ENCODE measurements at places on chromosomes 3 and 15.

DNA sequence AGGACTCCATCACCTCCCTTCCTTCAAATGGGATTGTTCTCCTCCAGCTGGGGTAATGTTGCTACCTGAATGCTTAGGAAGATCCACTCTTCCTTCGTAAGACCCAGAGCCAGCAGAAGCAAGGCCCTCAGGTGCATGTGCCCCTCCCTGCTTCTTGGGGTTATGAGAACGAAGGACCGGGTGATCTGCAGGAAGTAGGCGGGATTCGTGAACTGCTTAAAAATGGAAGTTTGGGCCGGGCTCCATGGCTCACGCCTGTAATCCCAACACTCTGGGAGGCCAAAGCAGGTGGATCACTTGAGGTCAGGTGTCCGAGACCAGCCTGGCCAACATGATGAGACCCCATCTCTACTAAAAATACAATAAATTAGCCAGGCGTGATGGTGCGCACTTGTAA is 8.0 kb downstream of the TLR9 start:
- DNase-seq: no peak

DNA sequence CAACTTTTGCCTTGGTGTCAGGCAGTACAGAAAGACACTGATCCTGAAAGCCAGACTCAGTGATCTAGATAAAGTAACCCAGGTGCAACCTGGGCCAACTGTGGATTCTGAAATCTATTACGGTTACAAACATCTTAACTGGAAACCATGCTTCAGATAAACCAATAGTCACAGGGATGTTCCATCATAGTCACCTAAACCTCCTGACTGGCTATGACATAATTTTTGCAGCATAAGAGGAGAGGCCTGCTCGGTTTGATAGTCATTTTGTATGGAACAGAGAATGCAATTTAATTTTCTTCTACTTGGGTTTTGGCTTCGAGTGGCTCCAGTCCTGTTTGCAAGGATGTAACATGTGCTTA is 3.7 kb downstream of the SLCO3A1 start:
- DNase-seq: no peak

- no peak for DNase-seq
Measured at GRCh38 chr15:84840741-84841429, 23.7 kb downstream of the ALPK3 start.

DNA sequence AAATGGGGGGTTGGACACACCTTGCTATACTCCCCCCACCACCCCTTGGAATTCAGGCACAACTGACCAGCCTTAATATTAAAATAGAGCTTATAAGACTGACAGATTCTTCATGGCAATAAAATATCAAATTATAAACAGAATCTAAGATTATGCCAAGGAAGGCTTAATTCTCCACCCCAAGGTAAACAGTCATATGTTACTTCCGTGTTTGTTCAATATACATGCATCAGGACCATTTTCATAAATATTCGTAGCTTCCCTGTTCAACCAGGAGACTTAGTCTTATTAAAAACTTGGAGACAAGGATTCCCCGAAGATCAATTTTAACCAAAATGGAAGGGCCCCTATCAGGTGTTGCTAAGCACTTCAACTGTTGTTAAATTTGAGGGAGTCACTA is 13.3 kb upstream of the EHHADH start:
- DNase-seq: no peak

- no peak for DNase-seq
Measured at GRCh38 chr3:193552923-193553322, 1.8 kb downstream of the ATP13A4 start.

GRCh38 chr15:48507416-48508065 is 138.0 kb downstream of the FBN1 start:
- peak; percentile 28 for DNase-seq

- no peak for DNase-seq
Measured at GRCh38 chr3:106485217-106485616, 616.4 kb upstream of the CBLB start.

- DNase-seq: no peak
Measured at GRCh38 chr3:195956577-195956976, 48.2 kb upstream of the TNK2 start.

GRCh38 chr3:153284282-153284938 is 122.4 kb downstream of the RAP2B start:
- DNase-seq: no peak

GRCh38 chr3:107979538-107979937 is 111.3 kb downstream of the CD47 start:
- no peak for DNase-seq

DNA sequence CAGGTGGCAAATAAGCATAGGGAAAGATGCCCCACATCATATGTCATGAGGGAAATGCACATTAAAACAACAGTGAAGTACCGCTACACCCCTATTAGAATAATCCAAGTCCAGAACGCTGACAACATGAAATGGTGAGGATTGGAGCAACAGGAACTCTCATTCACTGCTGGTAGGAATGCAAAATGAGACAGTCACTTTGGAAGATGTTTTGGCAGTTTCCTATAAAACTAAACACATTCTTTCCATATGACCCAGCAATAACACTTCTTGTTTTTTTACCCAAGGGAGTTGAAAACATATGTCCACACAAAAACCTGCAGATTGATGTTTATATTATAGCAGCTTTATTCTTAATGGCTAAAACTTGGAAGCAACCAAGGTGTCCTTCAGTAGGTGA is 116.4 kb upstream of the TOPAZ1 start:
- no peak for DNase-seq

DNA sequence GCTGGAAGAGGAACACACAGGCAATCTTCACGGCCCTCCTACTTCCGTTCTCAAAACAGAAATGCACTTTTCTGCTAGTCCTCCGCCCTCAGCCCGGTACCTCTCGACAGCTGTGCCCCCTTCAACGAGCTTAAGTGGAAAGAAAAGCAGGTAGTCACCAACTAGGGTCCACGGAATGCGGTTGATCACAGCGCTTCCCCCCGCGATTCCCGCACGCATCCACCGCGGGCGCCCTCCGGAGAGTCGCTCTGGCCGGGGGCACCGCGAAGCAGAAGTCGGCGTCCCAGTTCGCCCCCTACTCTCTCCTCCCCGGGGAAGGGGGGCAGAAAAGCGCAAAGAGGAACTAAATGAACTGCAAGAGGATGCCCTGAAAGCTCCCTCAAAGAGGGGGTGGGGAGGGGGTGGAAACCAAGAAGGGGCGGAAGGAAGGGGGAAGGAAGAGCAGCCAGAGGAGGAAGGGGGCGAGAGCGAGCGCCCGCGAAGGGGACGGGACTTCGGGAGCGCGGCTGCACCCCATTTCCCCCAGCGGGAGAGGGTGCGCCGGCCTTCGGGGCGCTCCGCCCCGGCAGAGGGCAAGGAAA is 738 bp downstream of the ACAP2 start:
- DNase-seq: peak; percentile 81

DNA sequence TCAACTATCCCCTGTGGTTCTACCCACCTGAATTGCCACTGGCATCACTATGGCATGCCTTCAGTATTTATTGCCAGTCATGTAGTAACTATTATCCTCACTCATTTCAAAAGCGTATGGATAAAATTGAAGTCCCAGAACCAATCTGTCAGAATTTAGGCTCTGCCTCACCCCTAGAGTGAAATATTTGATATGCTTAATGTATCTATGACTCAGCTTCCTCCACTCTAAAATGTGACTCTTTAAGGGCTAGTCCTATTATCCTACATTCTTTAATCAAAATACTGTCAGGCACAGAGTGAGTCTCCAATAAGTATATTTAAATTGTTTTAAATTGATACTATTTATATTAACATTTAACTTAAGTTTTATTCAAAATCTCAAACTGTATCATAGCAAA is 27.6 kb downstream of the ARPP21 start:
- no peak for DNase-seq

DNA sequence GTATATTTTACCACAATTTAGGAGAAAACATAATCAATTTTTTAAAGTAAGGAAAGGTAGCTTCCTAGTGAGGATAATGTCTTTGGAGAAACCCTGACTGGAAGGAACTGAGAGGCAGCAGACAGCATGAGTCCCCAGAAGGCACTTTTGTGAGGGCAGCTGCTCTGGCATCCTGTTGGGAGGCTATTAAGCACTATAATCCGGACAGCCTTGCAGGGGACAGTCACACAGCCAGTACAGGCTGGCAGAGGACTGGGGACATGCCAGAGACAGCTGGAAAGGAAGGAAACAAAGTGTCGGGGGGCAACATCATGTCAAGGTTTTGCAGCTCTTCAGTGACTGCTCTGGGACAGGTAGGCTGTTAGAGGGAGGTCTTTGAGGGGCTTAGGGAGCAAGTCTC is 15.7 kb downstream of the ACAN start:
- DNase-seq: no peak

DNA sequence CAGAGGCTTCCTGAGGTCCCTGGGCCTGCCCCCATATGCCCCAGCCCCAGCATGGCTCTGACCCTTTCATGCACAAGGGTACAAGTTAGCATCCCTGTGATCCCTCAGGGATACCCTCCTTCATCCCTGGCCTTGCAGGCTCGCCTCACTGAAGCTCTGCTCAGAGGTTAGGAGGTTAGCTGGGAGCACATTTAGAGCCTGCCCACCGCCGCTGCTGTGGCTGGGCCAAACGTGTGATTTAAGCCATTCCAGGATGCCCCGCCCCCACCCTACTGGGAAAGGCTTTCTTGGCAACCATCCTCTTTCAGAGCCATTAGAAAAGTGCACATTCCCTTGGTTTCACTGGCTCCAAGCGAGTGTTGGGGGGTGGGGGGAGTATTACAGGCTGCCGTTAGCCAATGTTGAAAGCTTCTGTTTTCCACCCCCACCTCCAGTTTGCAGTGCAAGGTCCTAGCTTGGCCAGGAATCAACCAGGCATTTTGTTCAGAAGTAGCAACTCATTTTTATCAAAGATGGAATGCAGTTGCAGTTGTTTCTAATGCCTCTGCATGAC is 6.3 kb upstream of the HES1 start:
- DNase-seq: no peak

DNA sequence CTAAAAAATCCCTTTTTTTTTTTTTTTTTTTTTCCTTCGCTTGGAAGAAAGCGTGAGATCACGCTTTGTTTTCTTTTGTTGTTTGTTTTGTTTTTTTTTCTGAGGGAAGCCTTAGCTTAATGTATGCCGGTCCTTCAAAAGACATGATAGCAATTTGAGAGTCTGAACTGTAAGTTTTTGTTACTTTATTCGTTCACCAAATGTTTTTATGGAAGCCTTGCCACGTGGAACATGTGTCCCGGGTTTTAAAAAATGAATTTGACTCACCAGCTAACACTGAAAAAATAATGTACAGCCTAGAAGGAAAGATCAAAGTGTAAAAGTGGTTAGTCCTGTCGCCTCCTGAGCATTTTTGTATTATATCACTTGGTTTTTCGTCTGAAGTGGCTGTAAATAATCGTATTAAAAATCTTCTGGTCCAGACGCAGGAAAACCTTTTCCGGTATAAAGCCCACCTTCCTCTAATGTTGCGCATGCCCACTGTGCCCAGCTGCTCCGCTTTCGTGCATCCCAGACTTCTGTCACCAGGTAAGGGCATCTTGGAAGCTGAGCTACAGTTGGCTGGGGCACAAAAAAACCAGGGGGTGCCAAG is 795 bp upstream of the MYNN start:
- DNase-seq: peak; percentile 54

GRCh38 chr15:64162478-64162868 is 349 bp downstream of the PPIB start:
- DNase-seq: no peak

DNA sequence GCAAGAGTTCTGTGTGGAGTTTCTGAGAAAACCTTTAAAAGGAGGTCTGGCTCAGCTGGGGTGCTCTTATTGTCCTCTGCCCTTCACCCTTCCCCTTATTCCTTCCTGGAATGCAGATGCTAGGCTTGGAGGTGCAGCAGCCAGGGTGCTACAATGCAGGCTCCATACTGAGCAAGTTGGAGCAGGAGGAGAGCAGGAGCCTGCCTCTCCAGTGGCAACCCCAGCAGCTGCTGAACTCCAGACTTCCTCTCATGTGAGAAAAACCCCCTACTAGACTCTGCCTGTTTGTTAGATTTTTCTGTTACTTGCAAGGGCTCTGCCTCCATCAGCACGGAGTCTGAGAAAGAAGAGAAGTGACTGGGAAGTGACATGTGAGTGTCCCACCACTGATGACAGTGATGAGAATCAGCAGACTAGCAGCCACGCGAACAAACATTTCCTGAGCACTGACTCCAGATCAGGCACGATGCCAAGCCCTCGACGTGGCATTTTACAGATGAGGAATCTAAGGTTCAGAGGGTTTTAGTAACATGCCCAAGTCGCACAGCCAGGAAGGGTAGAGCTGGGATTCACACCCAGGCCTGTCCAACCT is 16.1 kb upstream of the RARRES1 start:
- DNase-seq: no peak

DNA sequence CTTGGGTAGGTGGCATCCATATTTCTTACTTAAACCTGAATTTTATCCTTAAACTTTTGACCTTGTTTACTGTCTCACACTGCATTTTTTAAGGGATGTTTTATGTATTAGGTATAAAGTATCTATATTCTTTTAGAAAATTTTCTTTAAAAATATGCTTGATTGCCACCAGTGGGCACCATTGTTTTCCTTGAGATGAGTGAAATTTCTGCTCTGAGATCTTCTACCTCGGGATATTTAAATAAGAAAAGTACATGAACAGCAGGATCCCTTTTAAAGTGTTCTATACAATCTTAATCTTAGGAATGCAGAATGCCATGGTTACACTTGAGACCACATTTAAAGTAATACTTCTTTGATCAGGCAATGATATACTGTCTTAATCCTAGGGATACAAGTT is 108.7 kb downstream of the SLMAP start:
- no peak for DNase-seq

- no peak for DNase-seq
Measured at GRCh38 chr3:11276901-11277300, 4.7 kb downstream of the ATG7 start.

DNA sequence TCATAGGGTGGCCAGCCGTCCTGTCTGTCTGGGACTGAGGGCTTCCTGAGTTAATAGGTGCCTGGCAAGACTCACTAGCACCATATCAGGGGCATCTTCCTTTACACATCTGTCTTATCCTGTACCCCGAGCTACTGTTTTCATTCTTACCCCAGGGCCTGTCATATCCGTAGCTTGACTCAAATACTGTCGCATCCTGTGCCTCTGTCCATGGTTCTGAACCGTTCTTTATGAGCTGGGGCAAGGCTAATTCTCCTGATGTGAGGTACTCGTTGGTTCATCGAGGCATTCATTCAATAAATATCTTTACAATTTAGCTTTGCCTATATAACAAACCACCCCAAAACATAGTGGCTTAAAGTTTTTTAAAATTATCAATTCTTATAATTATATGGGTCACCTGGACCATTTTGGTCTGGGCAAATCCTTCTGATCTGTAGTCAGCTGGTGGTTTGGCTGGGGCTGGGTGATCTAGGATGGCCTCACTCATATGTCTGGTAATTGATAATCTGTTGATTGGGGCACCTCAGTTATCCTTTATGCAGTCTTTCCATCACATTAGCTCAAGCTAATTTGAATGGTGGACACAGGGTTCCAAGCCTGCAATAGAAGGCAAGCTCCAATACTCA is 121.2 kb downstream of the TLE3 start:
- peak; percentile 47 for DNase-seq

- DNase-seq: peak; percentile 17
Measured at GRCh38 chr3:45730409-45731154, 41.4 kb downstream of the SACM1L start.

Data from germinal center (tissue), 1 donor.